ENCODE measurements at places on chromosomes 16 and 17.

- no peak for DNase-seq
Measured at GRCh38 chr17:28047806-28048205, 5.3 kb downstream of the NLK start.

DNA sequence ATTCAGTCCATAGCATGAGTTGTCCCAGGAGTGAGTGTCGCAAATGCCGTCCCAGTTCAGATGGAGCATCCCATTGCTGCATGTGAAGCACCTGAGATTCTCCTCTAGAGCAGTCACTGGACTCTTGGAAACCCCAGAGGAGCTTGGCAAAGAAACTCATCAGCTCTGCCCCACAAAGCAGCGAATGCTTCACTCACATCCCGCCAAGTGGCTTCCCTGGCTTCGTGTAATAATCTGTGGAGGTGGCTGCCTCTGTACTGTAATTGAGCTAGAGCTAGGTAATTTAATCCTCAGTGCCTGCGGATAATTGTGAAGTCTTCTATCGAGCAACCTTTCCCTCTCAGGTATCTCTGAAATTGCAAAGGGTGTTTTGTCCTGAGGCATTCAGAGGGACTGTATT is 107.1 kb downstream of the SNX29 start:
- no peak for DNase-seq

DNA sequence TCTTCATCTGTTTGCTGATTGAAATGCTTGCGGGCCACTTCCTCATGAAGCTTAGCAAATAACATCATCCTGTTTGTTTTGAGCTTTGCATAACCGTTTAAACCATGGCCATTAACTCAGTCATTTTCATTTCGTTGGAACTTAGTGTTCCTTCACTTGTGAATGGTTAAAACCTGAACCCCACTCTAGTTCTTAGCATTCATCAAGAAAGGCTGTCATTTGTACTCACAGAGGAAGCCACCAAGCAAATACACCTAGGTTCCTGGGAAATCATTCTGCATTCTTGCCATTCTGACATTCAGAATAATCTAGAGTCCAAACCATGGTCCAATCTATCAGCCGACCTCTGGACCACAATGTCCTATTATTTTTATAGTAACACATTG is 8.4 kb upstream of the TAT start:
- no peak for DNase-seq

GRCh38 chr16:9484426-9484825 is 393.0 kb downstream of the HAPSTR1 start:
- DNase-seq: no peak

DNA sequence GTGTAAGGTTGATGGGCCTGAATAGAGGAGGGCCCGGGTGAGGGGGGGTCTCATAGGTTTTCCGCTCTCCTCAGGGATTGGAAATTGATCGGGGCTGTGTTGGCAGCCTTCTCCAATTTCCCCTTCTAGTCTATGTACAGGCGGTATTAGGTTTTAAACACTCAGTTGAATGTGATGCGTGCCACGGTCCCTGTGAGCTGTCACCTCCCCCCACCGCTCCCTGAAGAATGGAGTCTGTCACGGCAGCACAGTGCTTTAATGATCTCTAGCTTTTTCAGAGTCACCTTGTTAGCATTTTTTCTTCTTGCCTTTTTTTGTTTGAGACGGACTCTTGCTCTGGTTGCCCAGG is 800 bp downstream of the COX4I1 start:
- no peak for DNase-seq

DNA sequence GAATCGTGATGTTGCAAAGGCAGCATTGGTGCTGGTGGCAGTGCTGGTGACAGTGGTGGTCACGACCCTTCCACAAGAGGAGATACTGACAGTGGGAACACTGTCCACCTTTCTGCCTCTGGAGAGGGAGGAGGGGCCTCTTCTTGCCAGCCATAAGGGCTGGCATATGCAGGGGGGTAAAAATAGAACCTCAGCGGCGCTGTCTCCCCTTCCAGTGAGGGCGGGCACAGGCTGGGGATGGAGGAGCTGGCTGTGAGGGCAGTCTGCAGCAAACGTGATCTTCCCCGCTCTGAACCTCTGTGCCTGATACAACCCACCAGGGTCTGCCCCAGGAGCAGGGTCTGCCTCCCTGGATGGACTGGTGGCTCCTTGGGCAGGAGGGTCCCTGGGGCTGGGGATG is 3.4 kb downstream of the RAP1GAP2 start:
- DNase-seq: no peak

GRCh38 chr17:511833-512251 is 159.2 kb upstream of the RPH3AL start:
- DNase-seq: no peak

GRCh38 chr17:32976605-32977004 is 15.0 kb upstream of the SPACA3 start:
- DNase-seq: no peak

DNA sequence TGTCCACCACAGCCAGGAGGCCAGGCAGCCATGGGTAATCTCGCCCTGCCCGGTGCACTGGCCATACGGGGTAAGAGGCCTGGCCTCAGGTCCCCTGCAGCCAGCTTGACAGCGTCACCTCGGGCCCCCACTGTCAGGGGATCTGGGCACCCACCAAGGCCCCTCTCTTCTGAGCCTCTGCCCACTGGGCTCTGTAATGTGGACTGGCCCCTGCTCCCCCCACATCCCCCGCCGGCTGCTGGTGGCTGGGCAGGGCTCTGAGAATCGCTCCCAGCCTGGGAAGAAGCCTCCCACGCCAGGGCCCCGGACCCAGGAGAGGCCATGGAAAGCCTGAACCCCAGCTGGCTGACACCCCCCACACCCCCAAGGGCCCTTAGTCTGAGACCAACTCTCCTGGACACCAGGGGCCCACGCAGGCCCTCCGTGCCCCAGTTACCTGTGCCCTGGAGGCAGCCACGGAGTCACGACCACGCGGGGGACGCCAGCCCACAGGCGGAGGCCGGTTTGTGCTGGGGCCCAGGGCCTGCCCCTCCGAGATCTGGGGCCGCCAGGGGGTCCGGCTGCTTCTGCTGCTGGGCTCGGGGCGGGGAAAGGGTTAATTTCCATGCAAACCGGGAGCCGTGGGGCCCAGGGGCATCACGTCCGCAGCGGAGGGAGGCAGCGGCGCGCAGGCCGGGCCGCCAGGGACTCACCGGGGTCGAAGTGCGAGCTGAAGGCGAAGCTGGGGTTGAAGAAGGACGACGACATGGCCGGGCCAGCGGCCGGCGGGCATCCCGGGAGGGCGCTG is at the start of gene PVALEF:
Gene PVALEF (plus strand): TSS at position 262 of the 787 bp plus-strand sequence. CDS start 15,720 bp downstream, outside the sequence.
- DNase-seq: no peak

DNA sequence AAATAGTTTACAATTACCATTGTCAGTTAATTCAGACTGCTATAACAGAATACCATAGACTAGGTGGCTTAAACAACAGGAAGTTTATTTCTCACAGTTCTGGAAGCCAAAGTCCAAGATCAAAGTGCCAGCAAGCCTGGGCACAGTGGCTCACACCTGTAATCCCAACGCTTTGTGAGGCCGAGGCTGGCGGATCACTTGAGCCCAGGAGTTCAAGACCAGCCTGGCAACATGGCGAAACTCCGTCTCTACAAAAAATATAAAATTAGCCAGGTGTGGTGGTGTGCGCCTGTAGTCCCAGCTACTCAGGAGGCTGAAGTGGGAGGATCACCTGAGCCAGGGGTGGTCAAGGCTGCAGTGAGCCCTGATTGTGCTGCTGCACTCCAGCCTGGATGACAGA is 71.3 kb upstream of the TBX2 start:
- DNase-seq: no peak

- DNase-seq: peak; percentile 94
Measured at GRCh38 chr16:8797364-8798173, at the start of the genes PMM2 and TMEM186. Gene PMM2, plus strand, starts transcription at chr16:8797839. Its CDS starts 44 bp downstream, at chr16:8797883. Gene TMEM186, minus strand, starts transcription at chr16:8797639. Its CDS starts 25 bp downstream, at chr16:8797614.

- DNase-seq: no peak
Measured at GRCh38 chr17:5248821-5249479, 14.3 kb upstream of the SCIMP start.

GRCh38 chr17:81026266-81027036 is 8.5 kb upstream of the BAIAP2 start:
- DNase-seq: no peak

- no peak for DNase-seq
Measured at GRCh38 chr16:51236583-51236982, 85.5 kb upstream of the SALL1 start.
